Mesothelial cell of epicardium (in vitro differentiated cells): ENCODE measurements at places on chromosomes 1 and 21. TPM values are rescaled to one million over a fixed set of nuclear protein-coding genes. Genes with fewer than 3 reads are reported as not detected.

FRRS1 gene
- 19.5 to 22.5 TPM (median 20.4 TPM) in 3 replicates for total RNA-seq

GRCh38 chr1:43666608-43667007 is 16.7 kb downstream of the KDM4A start:
- DNase-seq: no peak
- no peak overlapping the region for H3K4me3 ChIP-seq
- H3K36me3 ChIP-seq: peaks cover 66% of the 10 kb centered on the region
- no peak overlapping the region for H3K27ac ChIP-seq

DNA sequence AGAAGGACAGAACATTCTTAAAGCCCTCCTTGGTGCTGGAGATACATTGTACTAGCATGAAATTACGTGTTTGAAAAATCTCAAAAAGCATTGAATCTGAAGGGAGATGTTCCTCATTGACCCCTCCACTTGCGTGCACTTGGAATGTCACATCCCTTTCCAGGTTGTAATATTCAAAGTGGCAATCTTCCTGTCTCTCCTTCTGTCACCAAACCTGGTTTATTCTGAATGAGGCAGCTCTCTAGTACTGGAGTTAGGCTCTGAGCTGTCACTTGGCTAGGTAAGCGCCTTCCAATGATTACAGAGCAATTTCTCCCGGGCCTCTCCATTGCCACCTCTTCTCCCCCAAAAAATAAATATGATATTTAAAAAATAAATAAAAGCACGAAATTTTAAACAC is 855 bp downstream of the DSCAM start:
- DNase-seq: no peak
- peaks cover 12% of the 10 kb centered on the region for H3K4me1 ChIP-seq
- peaks cover 42% of the 10 kb centered on the region for H3K27me3 ChIP-seq

CPLANE2 gene
- 7.7 to 10.7 TPM (median 9.1 TPM) in 3 replicates for total RNA-seq

DNA sequence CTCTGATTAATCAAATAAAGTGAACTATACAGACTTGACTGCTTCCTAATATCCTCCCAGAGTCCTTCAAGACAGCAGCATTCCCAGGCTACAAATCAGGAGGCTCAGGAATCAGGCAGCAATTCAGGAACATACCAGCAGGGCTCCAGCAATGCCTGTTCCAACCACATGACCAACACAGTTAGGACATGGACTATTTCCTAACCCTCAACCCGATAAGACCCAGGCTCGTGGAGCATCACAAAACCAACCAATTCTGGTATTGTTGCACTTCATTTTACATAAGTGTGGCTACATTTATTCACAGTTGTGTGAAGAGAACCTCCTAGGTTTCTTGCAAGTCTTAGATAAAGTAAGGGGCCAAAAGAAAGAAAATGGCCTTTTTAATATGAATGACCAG is 546.2 kb upstream of the ADGRL2 start:
- no peak overlapping the region for H3K27ac ChIP-seq
- DNase-seq: no peak
- no peaks in the 10 kb centered on the region for H3K4me1 ChIP-seq
- H3K27me3 ChIP-seq: no peaks in the 10 kb centered on the region

GRCh38 chr1:28887419-28887834 is 26.9 kb upstream of the EPB41 start:
- H3K27me3 ChIP-seq: no peaks in the 10 kb centered on the region
- no peak overlapping the region for H3K27ac ChIP-seq
- no peaks in the 10 kb centered on the region for H3K36me3 ChIP-seq
- peak overlapping the region; percentile 89 for H3K4me3 ChIP-seq

- no peaks in the 10 kb centered on the region for H3K36me3 ChIP-seq
- peaks cover 56% of the 10 kb centered on the region for H3K4me1 ChIP-seq
- H3K27ac ChIP-seq: peak overlapping the region; percentile 72
- no peak for DNase-seq
- peak overlapping the region; percentile 21 for H3K4me3 ChIP-seq
These were observed 6.6 kb downstream of the IFFO2 start for GRCh38 chr1:18949686-18950400.

DNA sequence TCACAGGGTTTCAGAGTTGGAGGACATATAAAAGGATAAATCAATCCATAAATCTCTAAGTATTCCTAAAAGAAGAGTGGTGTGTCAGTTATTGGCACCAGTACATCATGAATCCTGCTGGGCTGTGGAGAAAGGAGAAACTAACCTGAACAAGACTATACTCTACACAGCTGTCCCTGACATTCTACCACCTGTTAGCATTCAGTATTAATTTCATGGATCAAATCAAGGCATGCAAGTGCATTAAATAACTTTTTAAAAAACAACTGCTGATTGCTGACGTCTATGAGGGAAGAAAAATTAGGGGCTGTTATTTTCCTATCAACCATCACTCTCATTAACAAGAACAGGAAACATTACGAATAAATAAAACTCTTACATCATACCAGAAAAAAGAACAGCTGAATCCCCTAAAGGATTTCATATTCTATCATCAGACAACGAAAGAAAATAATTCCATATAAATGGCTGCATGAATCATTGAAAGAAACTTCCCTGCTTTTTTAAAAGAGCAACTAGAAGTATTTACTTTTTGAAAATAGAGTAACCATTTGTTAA is 121.7 kb downstream of the ATF6 start:
- DNase-seq: no peak
- no peak overlapping the region for H3K27ac ChIP-seq
- peaks cover 20% of the 10 kb centered on the region for H3K36me3 ChIP-seq
- H3K4me3 ChIP-seq: no peak overlapping the region

- H3K27ac ChIP-seq: no peak overlapping the region
- H3K4me1 ChIP-seq: no peaks in the 10 kb centered on the region
- no peak overlapping the region for H3K4me3 ChIP-seq
- H3K27me3 ChIP-seq: peaks cover 16% of the 10 kb centered on the region
These were observed 43.2 kb upstream of the ACTL8 start for GRCh38 chr1:17711941-17712340.

GRCh38 chr1:23209770-23210169 is 7.5 kb downstream of the HTR1D start:
- no peak overlapping the region for H3K27ac ChIP-seq
- no peak for DNase-seq
- H3K27me3 ChIP-seq: peaks cover 29% of the 10 kb centered on the region
- H3K4me1 ChIP-seq: no peaks in the 10 kb centered on the region
- H3K4me3 ChIP-seq: no peak overlapping the region

- no peak for DNase-seq
- H3K4me3 ChIP-seq: no peak overlapping the region
- no peaks in the 10 kb centered on the region for H3K36me3 ChIP-seq
- no peak overlapping the region for H3K27ac ChIP-seq
- H3K4me1 ChIP-seq: peaks cover 24% of the 10 kb centered on the region
- H3K27me3 ChIP-seq: no peaks in the 10 kb centered on the region
These were observed 12.6 kb upstream of the EPS8L3 start for GRCh38 chr1:109776206-109776835.

DNA sequence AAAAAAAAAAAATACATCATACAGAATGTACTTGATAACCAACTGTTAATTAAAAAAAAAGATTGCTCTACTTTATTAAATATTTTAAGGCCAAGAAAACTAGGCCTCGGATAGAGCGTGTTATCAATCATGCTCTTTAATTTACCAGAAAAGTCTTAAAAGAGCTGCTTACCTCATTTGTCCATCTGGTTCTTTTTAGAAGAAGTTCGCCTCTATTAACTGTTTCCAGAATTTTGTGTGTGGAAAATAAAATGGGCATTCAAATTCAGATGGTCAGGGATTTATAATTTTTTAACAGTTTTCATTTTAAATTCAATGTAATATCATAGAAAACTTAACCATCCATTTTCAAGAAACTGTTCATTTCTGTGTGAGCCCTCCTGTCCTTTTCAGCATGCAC is 53.8 kb downstream of the KCNK1 start:
- H3K4me3 ChIP-seq: no peak overlapping the region
- DNase-seq: no peak
- H3K27me3 ChIP-seq: no peaks in the 10 kb centered on the region
- H3K27ac ChIP-seq: no peak overlapping the region
- peaks cover 12% of the 10 kb centered on the region for H3K4me1 ChIP-seq

DNA sequence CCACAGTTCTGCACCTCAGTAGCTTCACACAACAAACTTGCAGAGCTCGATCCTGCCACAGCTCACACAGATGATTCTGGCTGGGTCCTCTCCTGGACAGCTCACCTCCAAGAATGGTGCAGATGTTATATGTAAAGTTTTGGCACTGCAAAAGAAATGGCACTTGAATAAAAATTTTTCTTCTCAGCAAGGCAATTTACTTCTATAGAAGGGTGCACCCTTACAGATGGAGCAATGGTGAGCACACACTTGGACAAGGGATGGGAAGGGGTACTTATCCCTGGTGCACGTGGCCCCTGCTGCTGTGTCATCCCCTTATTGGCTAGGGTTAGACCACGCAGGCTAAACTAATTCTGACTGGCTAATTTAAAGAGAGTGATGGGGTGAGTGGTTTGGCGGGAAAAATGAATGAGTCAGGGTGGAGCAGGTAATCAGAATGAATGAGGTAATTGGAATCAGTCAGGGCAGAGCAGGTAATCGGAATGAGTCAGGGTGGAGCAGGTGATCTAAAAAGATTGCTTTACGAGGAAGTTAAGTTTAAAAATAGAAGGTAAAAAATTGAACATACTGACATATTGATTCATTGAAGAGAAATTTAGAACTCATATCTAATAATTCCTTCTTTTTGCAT is 12.0 kb upstream of the AADACL3 start:
- no peak overlapping the region for H3K27ac ChIP-seq
- H3K36me3 ChIP-seq: no peaks in the 10 kb centered on the region

PMF1 gene
- 73.4 to 74.8 TPM (median 74.6 TPM) in 3 replicates for total RNA-seq

GRCh38 chr21:36861595-36862323 is 104.7 kb downstream of the HLCS start:
- H3K27me3 ChIP-seq: no peaks in the 10 kb centered on the region
- no peak overlapping the region for H3K4me3 ChIP-seq
- DNase-seq: no peak
- H3K36me3 ChIP-seq: peaks cover 2% of the 10 kb centered on the region

SELENON gene
- 71.6 to 74.1 TPM (median 72.8 TPM) in 3 replicates for total RNA-seq

GRCh38 chr1:58966917-58967740 is 183.3 kb upstream of the JUN start:
- H3K27ac ChIP-seq: peak overlapping the region; percentile 28
- H3K36me3 ChIP-seq: no peaks in the 10 kb centered on the region
- H3K4me3 ChIP-seq: no peak overlapping the region

RNU1-3 gene
- 3,774 to 3,945 TPM (median 3,937 TPM) in 3 replicates for total RNA-seq

- no peak overlapping the region for H3K27ac ChIP-seq
- DNase-seq: no peak
- peaks cover 8% of the 10 kb centered on the region for H3K4me1 ChIP-seq
- H3K27me3 ChIP-seq: peaks cover 37% of the 10 kb centered on the region
- H3K4me3 ChIP-seq: no peak overlapping the region
- no peaks in the 10 kb centered on the region for H3K36me3 ChIP-seq
These were observed 106.0 kb downstream of the PTPRU start for GRCh38 chr1:29342351-29342750.

DNA sequence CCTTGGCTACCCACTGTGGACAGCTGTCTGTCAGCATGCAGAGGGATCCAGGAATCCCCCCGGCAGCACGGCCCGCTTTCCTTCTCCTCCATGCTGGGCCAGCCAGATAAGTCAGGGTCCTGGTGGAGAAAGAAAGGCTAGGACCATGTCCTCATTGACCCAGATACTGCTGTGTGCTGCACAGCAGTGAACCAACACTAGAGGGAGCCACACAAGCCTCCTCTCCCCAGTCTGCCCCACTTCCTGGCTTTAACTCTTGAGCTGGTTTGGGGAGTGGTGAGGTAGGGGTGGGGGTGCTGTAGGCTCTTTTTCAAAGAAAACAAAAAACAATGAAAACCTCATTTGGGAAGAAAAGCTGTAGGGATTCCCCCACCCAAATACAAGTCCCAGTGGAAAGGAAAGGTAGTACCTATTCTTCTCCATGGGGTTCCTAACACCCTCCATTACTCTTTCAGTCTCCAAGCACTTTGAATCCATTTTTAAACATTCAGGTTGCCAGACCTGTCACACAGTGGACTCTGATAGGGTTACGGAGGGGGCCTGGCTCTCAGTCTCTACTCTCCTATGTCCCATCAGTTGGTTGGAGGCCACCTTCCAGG is 84.9 kb upstream of the CD1D start:
- no peak for DNase-seq
- H3K27me3 ChIP-seq: no peaks in the 10 kb centered on the region
- H3K4me1 ChIP-seq: no peaks in the 10 kb centered on the region
- no peak overlapping the region for H3K4me3 ChIP-seq
- peaks cover 27% of the 10 kb centered on the region for H3K36me3 ChIP-seq

GRCh38 chr1:119364640-119365039 is 3.9 kb upstream of the HAO2 start:
- H3K4me3 ChIP-seq: no peak overlapping the region
- DNase-seq: no peak
- no peaks in the 10 kb centered on the region for H3K36me3 ChIP-seq
- no peaks in the 10 kb centered on the region for H3K4me1 ChIP-seq
- no peak overlapping the region for H3K27ac ChIP-seq

- H3K4me3 ChIP-seq: no peak overlapping the region
- no peaks in the 10 kb centered on the region for H3K27me3 ChIP-seq
- no peaks in the 10 kb centered on the region for H3K36me3 ChIP-seq
These were observed 651.6 kb upstream of the PLXNA2 start for GRCh38 chr1:208895820-208896219.

KTI12 gene
- 8.2 to 9.4 TPM (median 8.5 TPM) in 3 replicates for total RNA-seq

- DNase-seq: no peak
- H3K36me3 ChIP-seq: no peaks in the 10 kb centered on the region
These were observed 39.1 kb downstream of the TYW3 start for GRCh38 chr1:74771913-74772515.

STUM gene
- total RNA-seq: 0.07 to 0.18 TPM (median 0.09 TPM) in 3 replicates

DNA sequence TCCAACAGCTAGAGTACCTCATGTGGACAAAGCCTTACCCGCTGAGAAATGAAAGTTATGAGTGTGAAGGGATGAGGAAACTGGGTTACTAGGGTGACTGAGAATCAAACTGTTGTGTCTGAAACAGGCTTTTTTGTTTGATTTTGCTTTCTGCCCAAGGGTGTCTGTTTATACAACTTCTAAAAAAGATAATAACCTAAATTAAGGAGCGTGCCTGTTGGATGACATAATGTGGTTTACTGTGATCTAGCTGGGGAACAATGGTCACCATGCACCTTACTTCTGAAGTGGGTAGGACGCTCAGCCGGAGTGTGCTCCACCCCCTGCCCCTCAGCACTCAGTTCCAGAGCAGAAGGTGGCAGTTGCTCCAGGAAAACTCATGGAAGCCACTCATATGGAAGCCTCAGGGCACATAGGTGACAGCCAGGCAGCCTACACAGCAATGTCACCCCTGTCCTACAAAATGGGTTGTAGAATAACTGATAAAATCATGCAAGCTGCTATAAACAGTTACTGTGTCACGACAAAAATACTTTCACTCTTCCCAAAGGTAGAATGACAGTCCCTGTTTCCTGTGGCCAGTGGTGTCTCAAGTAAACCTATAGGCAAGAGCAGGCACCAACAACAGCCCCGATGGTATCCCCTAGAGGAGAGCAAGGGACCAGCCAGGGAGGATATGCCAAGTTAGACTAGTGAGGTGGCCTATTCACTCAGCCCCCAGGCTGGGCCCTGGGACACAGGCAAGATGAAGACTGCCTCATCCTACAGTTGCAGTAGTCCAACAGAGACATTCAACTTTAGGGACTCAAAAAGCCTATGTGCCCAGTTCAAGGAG is 29.3 kb downstream of the SIPA1L2 start:
- DNase-seq: no peak
- H3K4me1 ChIP-seq: peaks cover 41% of the 10 kb centered on the region
- H3K27me3 ChIP-seq: no peaks in the 10 kb centered on the region
- peak overlapping the region; percentile 67 for H3K27ac ChIP-seq
- H3K4me3 ChIP-seq: no peak overlapping the region
- peaks cover 19% of the 10 kb centered on the region for H3K36me3 ChIP-seq

C1orf115 gene
- 1.4 to 1.8 TPM (median 1.7 TPM) in 3 replicates for total RNA-seq

CFHR2 gene
- total RNA-seq: not detected in 3 replicates

GRCh38 chr1:167500283-167500860 is 18.0 kb downstream of the CD247 start:
- DNase-seq: no peak
- peaks cover 4% of the 10 kb centered on the region for H3K4me1 ChIP-seq
- H3K36me3 ChIP-seq: no peaks in the 10 kb centered on the region

SYT6 gene
- 0.09 to 0.29 TPM (median 0.25 TPM) in 3 replicates for total RNA-seq
